Endodermal cell (in vitro differentiated cells): ENCODE measurements at places on chromosomes 12 and 14. TPM values are rescaled to one million over a fixed set of nuclear protein-coding genes. Genes with fewer than 3 reads are reported as not detected.

DNA sequence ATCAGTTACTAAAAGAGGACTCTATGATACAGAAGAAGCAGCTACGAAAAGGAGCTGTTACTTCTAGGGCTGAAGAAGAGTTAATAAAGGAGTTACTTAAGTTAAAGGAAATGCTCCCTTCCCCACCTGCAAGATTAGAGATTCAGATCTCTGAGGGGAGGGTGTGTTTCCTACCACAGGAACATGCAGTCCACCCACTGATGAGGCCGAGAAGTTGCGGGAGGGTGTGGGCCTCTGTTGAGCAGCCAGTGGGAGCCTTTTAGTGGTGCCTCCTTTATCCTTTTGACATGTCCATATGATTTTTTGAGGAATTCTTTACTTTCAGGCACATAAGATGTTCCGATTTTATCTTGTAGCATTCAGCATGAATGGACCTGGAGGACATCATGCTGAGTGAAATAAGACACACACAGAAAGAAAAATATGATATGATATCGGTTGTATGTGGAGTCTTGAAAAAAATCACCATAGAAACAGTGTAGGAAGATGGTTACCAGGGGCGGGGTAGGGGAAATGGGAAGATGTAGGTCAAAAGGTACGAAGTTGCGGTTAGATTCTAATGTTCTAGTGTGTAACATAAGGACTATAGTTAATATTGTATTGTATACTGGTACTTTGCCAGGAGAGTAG, 4.4 kb upstream of the M6PR start:
- DNase-seq: no peak

- DNase-seq: peak; percentile 71
These were observed 58.9 kb upstream of the TMTC2 start for GRCh38 chr12:82627799-82628198.

DNA sequence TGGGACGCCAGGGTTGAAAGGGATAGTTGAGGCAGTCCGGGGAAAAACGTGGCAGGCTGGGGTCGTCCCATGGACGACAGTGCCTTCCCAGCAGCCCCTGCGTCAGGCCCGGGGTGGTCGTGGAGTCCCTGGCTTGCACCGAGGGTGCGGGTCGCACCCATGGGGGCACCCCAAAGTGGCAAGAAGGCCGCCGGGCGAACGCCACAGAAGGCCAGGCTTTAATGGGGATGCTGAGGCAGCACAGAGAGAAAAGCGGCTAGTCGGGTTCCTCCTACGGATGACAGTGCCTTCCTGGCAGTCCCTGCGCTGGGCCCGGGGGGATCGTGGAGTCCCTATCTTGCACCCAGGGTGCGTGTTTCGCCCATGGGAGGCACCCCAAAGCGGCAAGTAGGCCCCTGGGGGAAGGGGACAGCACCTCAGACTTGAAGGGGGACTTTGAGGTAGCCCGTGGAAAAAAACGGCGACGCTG, 158.6 kb upstream of the ALG10B start:
- DNase-seq: no peak

KCNH3 gene
- total RNA-seq: 1.5 and 1.8 TPM in 2 replicates

ACOT4 gene
- 1.8 and 2.0 TPM in 2 replicates for total RNA-seq

GRCh38 chr14:73741386-73741875, 27.2 kb upstream of the PNMA1 start:
- peak; percentile 92 for DNase-seq

DNA sequence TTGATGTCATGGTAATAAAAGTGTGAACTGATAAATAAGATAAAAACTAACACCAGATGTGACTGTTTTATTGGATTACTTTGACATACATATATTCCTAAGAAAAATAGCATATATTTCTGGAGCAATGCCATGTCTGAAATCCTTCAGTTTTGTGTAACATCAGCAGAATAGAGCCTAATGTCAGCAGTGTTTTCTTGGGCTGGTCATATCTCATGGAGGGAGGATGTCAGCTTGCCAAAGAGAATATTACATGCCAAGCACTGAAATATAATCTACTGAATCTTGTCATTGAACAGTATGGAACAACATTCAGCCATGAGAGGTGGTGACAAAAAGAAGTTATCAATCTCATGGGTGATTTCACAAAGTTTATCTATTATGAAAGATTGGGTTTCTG, 220.3 kb downstream of the KLHL28 start:
- no peak for DNase-seq

- no peak for DNase-seq
These were observed 29.4 kb upstream of the OXA1L start for GRCh38 chr14:22737052-22737451.

- peak; percentile 94 for DNase-seq
These were observed 172.2 kb upstream of the GZMB start for GRCh38 chr14:24806061-24806678.

- DNase-seq: peak; percentile 63
These were observed 26.1 kb upstream of the CIPC start for GRCh38 chr14:77071938-77072388.

TMEM260 gene
- total RNA-seq: 29.4 to 50.8 TPM (median 31.7 TPM) in 3 replicates
